ENCODE measurements at places on chromosomes 11 and 22.

DNA sequence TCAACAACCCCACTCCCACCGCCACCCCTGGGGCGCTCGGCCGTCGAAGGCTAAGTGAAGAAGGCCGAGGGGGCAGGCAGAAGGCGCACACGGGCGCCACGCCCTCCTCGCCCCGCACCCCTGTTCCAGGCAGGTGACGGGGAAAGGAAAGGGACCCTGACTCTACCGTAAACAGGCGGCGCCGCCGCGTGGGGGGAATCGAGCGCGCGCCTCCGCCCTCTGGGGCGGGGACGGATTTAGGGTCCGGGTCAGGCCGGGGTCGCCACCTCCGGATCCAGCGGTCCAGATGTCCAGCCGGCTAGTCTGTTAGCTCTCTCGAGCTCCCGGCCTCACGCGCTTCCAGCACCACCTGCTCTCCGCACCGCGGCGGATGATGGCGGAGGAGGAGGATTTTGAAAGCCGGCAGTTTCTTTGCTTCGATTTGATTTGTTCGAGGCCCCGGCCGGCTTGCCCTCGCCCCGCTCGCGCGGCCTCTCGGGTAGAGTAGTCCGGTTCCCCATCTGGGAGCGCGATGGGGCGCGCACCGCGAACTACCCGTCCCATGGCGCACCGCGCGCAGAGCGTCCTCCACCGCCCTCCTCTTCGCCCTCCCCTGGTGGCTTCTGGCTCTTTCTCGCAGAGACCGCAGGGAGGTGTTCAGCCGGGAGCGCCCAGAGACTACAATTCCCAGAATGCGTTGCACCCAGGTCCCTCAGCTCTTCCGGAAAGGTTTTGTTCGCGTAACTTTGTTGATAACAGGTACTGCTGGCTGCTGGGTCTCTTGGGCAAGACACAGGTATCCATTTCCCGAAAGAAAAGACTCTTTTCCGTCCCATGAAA, at the start of gene RANGAP1:
TSS of gene RANGAP1 (minus strand) at position 368 of the 819 bp plus-strand sequence. CDS start 5,143 bp downstream, outside the sequence.
- DNase-seq, result peak; percentile 99

DNA sequence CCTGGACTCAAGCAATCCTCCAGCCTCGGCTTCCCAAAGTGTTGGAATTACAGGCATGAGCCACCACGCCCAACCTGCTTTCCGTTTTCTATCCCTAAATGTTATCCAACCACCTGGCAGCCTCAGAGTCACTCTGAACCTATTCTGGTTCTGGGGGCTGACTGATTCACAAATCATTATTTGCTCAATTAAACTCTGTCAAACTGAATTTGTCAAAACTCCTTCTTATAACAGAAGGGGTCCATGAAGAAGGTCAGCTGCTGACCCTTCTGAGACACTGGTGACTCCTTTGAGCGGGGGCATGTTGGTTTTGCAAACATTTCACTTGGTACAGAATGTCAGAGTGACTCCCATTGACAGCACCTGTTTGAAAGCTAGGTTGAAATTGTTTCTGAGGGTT, 1.8 kb upstream of the VPS37C start:
- DNase-seq, result no peak

DNA sequence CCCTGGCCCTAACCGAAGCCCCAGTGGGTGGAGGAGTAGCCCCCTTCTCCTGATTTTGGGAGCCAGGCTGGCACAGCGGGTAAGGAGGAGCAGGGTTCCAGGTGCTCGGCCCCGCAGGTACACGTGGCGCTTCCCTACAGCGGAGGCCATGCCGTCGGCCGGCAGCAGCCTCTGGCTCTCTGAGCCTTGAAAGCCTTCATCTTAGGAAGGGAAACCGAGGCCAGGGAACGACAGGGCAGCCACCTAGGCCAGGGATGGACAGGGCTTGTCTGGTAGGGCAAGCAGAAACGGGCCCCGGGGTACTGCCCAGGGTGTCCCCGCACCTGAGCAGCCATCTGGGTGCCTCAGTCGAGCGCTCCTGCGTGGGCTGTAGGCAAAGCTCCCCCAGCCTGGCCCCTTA, 28.7 kb downstream of the MOB2 start:
- no peak for DNase-seq

- DNase-seq, result no peak
These were observed 7.7 kb downstream of the NHERF4 start for GRCh38 chr11:119193001-119193400.

- no peak for DNase-seq
These were observed 42.6 kb upstream of the ACCSL start for GRCh38 chr11:44005063-44005701.

GRCh38 chr11:65396769-65397745, 10.6 kb downstream of the FRMD8 start:
- no peak for DNase-seq

- DNase-seq, result no peak
These were observed 417.8 kb upstream of the CCDC179 start for GRCh38 chr11:23278121-23278520.

- DNase-seq, result no peak
These were observed 32.3 kb downstream of the ADAMTS15 start for GRCh38 chr11:130480711-130481140.

DNA sequence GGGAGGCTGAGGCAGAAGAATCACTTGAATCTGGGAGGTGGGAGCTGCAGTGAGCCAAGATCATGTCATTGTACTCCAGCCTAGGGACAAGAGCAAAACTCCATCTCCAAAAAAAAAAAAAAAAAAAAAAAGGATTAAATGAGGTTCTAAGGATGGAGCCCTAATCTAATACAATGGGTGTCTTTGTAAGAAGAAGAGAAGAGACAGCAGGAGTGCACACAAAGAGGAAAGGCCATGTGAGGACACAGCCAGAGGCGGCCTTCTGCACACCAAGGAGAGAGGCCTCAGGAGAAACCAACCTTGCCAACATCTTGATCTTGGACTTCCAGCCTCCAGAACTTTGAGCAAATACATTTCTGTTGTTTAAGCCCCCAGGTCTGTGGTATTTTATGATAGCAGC, 66.6 kb upstream of the CECR2 start:
- no peak for DNase-seq

- DNase-seq, result no peak
These were observed 26.1 kb upstream of the RIC3 start for GRCh38 chr11:8194956-8195355.

- no peak for DNase-seq
These were observed 988 bp downstream of the MGAT3 start for GRCh38 chr22:39457556-39458443.

- no peak for DNase-seq
These were observed 93.8 kb upstream of the ARHGAP42 start for GRCh38 chr11:100593291-100593690.

DNA sequence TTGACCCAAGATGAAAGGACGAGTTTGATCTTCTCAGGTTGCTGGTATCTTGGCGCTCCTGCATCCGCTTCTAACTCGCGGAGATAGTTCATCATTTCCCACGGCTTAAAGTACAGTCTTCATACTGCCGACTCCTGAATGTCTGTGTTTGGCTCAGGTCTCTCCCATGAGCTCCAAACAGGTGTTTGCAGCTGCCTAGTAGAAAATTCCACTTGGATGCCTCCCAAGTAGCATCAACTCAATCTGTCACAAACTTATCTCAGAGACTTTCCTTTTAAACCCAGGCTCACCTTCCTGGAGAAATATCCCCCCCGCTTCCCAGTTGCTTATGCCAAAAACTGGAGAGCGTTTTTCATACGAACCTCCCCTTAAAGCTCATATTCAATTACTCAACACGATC, 986.5 kb downstream of the TBC1D22A start:
- DNase-seq, result no peak

DNA sequence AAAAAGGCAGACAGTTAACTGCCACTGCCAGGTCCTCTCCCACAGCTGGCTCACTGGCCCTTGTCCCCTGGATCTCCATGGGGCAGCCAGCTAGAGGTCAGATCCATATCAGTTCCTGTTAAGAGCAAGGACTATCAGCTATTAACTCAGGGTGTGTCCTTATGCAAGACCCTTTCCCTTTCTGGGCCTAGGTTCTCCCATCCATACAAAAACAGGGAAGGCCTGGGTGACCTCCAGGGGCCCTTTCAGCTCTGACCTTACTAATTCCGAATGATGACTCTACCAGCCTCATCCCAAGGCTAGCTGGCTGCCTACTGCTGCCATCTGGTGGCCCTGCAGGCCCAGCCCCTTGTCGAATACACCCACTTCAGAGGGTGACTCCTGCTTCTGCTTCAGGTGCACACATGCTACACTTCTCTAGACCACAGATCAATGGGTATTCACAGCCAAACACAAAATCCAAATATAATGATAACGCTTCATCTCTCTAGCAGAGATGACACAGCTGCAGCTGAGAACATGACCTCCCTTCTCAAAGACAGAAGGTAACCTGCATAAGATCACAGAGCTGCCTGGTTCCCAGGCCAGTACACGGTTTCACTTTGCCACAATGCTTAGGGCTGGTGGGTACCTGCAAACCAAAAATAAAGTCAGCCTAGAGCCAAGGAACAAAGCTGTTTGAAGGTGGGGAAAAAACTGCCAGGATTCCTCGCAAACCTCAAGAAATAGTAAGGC, 34.1 kb downstream of the SERGEF start:
- peak; percentile 67 for DNase-seq

Measured in mucosa of descending colon (tissue), 3 donors.